ENCODE measurements at places on chromosomes 1 and 21.
A peak's percentile ranks its signal among the peaks of the same experiment; 100 is the strongest.

DNA sequence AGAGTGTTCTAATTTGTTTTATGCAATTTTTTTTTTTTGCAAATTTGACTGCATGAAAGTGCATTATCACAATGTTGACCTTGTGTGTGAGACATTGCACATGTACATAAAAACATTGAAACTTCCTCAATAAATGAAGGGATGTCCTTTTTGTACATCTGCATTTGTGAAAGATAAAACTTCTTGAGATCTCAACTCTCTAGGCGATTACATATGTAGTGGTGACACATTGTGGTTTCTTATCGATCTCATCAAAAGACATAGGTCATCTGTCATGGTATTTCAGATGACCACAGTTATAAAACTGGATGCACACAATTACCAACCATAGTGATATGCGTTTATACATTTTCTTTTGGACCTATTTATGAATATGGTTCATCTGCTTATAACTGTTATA lies 35.6 kb upstream of the C21orf91 start:
- no peak for DNase-seq

- DNase-seq, result no peak
These were observed 130.4 kb downstream of the TRABD2B start for GRCh38 chr1:47866601-47867437.

DNA sequence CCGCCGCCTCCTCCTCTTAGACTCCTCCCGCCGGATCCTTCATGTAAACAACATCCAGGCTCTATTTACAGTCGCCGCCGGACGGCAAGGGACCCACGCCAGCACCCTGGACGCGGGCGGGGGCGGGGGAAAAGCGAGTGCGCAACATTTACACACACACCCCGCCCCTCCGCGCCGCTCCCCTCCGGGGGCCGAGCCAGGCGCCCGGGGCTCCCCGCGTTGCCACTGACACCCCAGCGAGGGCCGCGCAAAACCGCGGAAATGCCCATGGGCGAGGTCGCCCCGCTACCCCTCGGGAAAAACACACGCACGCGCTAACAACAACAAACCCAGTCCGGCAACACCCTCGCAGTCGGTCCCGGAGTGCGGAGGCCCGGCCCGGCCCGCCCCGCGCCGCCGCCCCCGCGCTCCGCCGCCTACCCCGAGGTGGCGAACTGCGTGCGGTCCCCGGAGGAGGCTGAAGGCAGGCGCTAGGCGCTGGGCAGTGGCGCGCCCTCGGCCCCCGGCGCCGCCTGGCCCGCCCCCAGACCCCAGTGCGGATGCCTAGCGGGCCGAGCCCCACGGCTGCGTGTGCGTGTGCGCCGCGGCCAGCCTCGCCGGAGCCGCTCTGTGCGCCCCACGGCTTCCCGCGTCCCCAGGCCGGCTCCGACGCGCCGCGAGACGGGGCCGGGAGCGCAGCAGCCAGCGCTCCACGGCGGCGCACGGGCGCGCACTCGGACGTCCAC lies 81.1 kb upstream of the AK4 start:
- peak; percentile 41 for DNase-seq

DNA sequence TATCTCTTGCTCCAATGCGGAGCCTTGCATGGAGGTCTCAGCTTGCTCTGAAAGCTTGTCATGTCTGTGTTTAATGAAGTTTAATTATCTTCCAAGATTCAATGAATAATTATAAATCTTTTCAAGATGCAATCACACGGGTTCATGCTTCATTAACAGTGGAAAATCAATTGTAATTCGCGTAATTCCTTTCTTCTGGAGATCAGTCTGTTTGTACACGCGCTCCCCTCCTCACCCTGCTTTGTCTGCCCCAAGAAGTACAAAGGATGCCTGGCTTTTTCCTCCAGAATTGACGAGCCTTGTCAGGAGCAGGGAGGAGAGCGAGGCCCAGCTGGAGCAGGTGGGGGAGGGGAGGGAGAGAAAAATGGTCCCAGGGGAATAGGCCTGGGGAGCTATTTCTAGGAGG lies 65.0 kb upstream of the DISP3 start:
- peak; percentile 27 for DNase-seq

- DNase-seq, result no peak
These were observed 130.7 kb upstream of the VAMP3 start for GRCh38 chr1:7640350-7640749.

DNA sequence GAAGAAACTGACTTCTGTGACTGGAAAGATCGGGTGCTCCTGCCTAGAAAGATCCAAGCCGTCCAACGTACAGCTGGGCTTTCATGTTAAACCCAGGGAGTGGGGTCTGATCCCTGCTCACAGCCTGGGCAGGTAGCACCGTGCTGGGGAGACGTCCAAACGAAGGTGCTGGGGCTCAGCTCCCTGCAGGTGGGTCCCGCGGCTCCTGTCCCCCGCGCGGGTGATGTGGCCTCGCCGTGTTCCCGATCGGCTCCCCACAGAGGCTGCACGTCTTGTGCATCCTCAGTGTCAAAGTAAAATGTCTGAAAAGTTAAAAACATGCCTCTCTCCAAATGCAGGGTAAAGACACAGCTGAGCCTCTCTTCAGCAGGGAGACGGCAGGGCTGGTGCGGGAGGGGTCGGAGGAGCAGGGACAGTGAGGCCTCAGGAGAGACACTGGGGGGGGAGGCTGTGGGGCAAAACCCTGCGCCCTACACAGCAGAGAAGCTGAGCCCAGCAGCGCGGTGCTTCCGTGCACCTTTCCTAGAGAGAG lies 40.1 kb upstream of the COL6A2 start:
- no peak for DNase-seq

DNA sequence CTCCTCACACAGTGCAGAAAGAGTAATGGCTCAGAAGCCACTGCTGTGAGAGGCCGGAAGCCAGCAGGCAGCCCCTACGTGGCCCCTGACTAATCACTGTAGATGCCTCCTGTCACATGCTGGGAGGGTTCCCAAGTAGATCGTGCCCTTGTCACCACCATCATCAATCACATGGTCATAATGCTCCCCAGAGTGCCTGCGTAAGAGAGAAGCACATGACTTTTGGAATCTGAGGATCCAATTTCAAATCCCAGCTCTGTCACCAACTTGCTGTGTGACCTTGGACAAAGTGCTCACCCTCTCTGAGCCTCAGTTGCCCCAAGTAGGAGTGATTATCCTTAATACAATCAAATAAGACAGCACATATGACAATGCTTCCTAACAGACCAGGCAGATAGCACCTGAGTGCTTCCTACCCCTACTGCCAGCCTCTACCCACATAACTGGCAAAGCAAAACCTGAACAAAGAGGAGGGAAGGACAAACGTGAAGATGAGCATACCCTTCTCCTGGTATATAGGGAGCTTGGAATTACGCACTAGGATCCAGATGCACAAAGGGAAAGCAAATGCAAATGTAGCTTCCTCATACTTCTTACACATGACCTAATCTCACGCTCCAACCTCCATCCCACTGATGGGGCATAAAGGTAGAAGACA lies 65.7 kb downstream of the SDC3 start:
- DNase-seq, result peak; percentile 69
